ENCODE measurements at places on chromosomes 16 and 17.

- no peak for DNase-seq
Measured at GRCh38 chr16:72554935-72555334, 383.0 kb upstream of the PMFBP1 start.

GRCh38 chr16:24577167-24577566, 37.8 kb downstream of the RBBP6 start:
- no peak for DNase-seq

DNA sequence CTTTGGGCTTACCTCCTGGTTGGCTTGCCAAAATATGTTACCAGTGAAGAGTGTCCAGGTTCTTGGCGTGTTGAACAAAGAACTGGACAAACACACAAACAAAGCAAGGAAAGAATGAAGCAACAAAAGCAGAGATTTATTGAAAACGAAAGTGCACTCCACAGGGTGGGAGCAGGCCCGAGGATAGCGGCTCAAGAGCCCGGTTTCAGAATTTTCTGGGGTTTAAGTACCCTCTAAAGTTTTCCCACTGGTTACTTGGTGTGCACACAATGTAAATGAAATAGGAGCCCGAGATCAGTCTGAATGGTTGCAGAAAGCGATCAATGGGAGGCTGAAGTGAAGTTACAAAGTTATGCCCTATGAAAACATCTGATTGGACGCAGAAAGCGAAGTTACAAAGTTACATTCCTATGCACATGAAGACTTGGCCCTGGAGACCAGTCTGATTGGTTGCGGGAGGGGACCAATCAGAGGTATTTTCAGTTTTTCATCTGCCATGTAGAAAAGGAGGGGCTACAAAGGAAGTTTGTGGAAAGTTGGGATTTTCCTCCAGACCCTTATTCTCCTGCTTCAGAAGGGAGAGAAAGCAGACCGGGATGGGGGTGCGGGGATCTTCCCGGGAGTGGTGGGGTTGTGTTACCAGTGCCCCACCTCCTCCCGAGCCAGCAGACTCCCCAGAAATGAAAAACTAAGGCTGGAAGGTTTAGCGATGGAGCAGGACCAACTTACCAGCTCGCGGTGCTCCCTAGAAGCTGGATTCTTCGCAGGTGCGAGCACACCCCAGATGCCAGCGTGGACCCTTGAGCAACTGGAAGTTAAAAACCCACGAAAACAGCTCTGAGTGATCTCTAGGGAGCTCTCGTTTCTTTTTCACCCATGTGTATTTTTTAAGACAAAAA, at the start of gene SLFN12:
Gene SLFN12 (minus strand): TSS at position 325 of the 899 bp plus-strand sequence. CDS start 9,472 bp downstream, outside the sequence.
- DNase-seq = no peak

- DNase-seq = no peak
Measured at GRCh38 chr16:15434425-15435215, at the start of gene BMERB1. Gene BMERB1, plus strand, starts transcription at chr16:15434588. Its CDS starts 66 bp downstream, at chr16:15434654.

DNA sequence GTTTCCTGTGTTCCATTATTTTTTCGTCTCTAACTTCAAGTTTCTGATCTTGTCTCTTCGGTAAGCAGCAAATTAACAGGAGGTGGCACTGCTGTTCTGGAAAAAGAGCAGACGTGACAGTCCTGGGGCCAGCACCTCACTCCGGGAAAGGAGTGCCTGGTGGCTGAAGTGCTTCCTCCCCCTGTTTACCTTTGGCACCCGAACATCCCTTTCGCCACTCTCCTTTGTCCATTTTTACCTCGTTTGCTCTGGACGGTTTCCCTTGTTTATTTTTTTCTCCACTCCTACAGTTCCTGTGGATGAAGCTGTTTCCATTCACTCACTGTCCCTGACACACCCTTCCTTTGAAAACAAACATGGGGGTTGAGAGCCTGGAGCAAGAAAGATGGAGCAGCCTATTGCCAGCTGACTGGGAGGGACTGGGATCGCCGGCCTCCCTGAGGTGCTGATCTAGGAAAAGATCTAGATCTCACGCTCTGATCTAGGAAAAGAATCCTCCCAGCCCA, 12.6 kb downstream of the SAP30BP start:
- no peak for DNase-seq

GRCh38 chr17:61294777-61295176, 104.9 kb upstream of the TBX2 start:
- DNase-seq = no peak

GRCh38 chr16:70746040-70746707, 54.8 kb downstream of the VAC14 start:
- DNase-seq = no peak

GRCh38 chr16:19609359-19609758, 53.9 kb downstream of the VPS35L start:
- DNase-seq = no peak
